ENCODE measurements at places on chromosomes 12 and 14.

DNA sequence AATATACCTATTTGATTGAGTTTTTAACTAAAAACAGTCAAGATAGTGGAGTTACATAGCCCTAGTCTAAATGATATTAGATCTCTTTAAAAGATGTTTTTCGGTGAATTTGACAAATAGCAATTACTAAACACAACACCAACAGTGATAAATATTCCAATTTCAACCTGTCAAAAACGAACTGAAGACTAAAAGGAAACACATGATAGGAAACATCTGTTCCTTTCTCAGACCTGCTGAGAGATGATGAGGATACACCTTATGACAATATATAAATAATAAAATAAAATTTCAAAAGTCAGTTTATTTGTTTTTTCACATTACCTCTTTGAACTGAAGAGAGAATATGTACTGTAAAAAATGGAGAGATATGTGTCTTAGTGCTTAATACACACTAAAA is 232.7 kb downstream of the RASSF9 start:
- no peak for ATAC-seq

GRCh38 chr12:33488036-33488435 is 48.4 kb upstream of the SYT10 start:
- ATAC-seq = no peak

DNA sequence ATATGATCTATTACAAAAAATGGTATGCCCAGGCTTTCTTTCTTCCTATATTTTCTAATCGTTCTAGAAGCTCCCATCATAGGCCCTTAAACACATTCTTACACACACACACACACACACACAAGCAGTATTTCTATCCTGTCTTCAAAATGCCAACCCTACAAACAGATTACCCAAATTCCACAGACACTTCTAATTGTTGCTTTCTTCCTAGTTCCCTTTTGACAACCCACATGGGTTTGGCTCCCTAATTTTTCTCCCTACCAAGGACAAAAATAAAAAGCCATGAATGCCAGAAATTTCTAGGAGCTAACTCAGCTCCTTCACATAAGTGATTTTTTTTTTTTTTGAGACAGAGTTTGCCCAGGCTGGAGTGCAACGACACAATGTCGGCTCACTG is 60.3 kb upstream of the NTF3 start:
- ATAC-seq = no peak

- ATAC-seq = no peak
Observed at GRCh38 chr12:113727651-113728061, 238.5 kb downstream of the RBM19 start.

GRCh38 chr12:3912863-3913262 is 39.7 kb upstream of the PARP11 start:
- no peak for ATAC-seq

DNA sequence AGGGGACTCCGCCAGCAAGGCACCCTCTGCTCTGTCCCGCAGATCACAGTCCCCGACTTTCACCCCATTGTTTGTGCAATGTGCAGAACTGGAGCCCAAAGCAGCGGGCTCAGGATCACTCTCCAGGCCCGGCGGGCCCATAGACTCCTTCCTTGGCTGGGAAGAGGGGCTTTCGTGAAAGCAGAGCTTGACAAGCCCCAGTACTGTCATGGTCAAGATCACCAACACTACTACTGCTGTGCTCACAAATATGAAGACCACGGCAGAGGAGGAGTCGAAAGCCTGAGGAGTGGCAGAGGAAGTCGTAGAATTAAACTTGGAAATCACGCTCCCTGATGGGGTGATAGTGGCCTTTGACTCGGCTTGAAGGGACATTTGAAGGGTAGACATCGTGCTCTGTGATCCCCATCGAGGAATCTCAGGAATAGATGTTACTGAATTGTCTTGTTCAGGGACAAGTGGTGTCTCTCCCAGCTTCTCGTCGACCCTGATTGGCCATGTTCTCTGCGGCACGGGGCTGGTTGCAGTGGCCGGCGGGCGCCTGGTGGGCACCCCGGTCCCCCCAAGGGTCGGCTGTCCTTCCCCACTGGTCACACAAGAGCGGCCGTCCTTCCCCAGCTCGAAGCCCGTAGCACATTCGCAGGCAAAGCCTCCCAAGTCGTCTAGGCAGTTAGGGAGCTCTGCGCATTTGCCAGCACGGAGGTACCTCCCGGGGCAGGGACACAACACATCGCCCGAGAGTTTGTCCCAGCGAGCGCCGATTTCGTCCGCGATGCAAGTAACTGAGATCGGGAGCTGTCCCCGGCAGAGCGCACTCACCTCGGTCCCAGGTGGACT is 1.1 kb downstream of the CLEC14A start:
- no peak for ATAC-seq

DNA sequence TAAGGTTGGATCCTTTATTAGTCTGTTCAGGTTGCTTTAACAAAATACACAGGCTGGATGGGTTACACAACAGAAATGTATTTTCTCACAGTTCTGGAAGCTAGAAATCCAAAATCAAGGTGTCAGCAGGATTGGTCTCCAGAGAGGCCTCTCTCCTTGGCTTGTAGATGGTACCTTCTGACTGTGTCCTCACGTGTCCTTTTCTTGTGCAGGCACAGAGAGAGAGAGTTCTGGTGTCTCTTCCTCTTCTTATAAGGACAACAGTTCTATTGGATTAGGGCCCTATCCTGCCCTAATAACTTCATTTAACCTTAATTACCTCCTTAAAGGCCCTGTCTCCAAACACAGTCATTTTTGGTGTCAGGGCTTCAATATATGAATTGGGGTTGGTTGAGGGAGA is 4.6 kb upstream of the ANKRD33 start:
- no peak for ATAC-seq
